ENCODE measurements at places on chromosomes 5 and 9. TPM values are rescaled to one million over a fixed set of nuclear protein-coding genes. Genes with fewer than 3 reads are reported as not detected.
A peak's percentile ranks its signal among the peaks of the same experiment; 100 is the strongest.

DNA sequence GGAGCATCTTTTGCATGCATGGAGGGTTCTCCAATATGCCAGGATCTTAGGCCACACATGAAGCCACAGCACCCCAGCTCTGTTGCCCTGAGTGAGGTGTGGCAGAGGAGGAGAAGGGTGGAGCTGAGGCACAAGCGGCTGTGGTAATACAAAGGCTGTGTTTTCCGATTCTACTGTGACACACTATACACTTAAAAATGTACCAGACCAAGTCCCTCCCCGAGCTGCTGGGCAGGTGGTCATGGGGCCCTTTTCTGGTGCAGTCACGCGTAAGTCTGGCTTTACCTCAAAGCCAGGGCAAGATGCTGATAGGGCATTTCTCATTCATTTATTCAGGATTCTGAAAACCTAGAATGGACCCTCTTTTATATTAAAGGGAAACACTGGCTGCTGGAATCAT lies 3.7 kb downstream of the ADGRV1 start:
- peak; percentile 18 for DNase-seq
- peak overlapping the region; percentile 80 for H3K4me3 ChIP-seq
- no peaks in the 10 kb centered on the region for H3K27me3 ChIP-seq
- peak overlapping the region; percentile 77 for H3K27ac ChIP-seq
- H3K4me1 ChIP-seq, result peaks cover 66% of the 10 kb centered on the region

- DNase-seq, result no peak
- no peaks in the 10 kb centered on the region for H3K27me3 ChIP-seq
- no peak overlapping the region for H3K4me3 ChIP-seq
- H3K27ac ChIP-seq, result peak overlapping the region; percentile 22
These were observed 81.4 kb downstream of the C9orf152 start for GRCh38 chr9:110126499-110126941.

GRCh38 chr5:4862500-4862899 lies 277.6 kb upstream of the ADAMTS16 start:
- no peaks in the 10 kb centered on the region for H3K36me3 ChIP-seq
- DNase-seq, result peak; percentile 69
- H3K4me1 ChIP-seq, result no peaks in the 10 kb centered on the region
- no peak overlapping the region for H3K4me3 ChIP-seq
- no peak overlapping the region for H3K27ac ChIP-seq

DNA sequence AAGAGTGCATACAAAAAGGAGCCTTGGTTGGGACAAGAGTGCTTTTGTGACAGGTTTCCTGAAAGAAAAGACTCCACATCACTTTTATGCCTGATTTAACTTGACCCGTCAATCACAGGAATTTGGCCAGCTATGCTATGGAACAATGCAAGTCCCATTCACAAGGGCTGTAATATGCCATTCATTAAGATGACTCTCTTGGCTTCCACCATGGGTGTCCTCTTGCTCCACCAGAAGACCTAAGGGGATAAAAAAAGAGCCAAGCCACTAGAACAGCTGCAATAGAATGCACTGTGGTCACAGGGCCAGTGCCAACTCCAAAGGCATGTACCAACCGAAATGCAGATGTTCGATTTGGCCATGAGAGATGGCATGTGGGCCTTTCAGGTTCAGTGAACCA lies 480.1 kb upstream of the MPDZ start:
- no peaks in the 10 kb centered on the region for H3K4me1 ChIP-seq
- DNase-seq, result no peak
- no peak overlapping the region for H3K27ac ChIP-seq
- no peak overlapping the region for H3K4me3 ChIP-seq
- H3K36me3 ChIP-seq, result no peaks in the 10 kb centered on the region

DNA sequence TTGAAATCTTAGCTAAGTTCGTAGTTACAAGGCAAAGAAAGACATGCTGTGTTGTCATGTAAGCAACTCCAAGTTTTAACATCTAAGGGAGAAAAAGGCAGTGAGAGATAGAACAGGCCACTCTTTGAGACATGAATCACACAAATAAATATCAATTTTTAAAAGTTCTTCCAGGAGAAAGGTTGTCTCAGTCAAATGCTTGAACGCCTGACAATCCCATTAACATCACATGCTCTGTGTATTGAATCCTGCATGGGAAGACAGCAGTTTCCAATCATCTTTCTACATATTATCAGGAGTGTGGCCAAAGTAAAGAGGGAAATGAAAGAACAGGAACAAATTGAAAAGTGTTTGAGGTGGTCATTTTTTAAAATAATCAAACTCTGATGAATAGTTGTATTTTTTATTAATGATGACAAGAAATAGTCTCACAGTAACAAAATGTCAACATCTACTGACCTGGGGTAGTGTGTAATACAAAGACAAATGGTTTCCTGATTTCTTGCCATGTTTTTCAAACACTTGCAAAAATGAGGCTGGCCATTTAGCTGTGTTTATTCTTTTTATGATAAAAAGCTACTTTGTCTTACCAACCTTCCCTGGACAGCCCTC lies 6.4 kb upstream of the C6 start:
- no peak overlapping the region for H3K27ac ChIP-seq
- no peaks in the 10 kb centered on the region for H3K36me3 ChIP-seq
- peak overlapping the region; percentile 34 for H3K4me3 ChIP-seq
- H3K4me1 ChIP-seq, result peaks cover 17% of the 10 kb centered on the region

DNA sequence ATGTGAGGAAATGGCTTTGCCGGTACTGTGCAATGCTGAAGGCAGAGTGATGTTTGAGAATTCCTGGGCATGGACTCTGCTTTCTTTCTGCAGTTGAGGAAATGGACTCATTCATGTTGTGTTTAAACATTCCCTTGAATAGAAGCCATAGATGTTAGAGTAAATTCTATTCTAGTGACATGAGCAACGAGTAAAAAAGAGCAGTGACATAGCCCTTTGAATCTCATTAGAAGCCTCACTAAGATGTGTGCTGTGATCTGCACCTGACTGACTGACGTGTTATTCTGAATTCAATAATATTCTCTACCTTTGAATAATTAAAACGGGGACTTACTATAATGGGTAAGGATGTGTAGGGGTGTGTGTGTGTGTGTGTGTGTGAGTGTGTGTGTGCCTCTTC lies 113.7 kb upstream of the KLF4 start:
- H3K4me3 ChIP-seq, result no peak overlapping the region
- H3K36me3 ChIP-seq, result no peaks in the 10 kb centered on the region
- no peak overlapping the region for H3K27ac ChIP-seq
- no peaks in the 10 kb centered on the region for H3K27me3 ChIP-seq
- no peak for DNase-seq

GRCh38 chr5:68436686-68437520 lies 221.3 kb downstream of the PIK3R1 start:
- H3K36me3 ChIP-seq, result no peaks in the 10 kb centered on the region
- no peak overlapping the region for H3K4me3 ChIP-seq
- H3K27me3 ChIP-seq, result no peaks in the 10 kb centered on the region
- DNase-seq, result no peak
- H3K4me1 ChIP-seq, result no peaks in the 10 kb centered on the region

DNA sequence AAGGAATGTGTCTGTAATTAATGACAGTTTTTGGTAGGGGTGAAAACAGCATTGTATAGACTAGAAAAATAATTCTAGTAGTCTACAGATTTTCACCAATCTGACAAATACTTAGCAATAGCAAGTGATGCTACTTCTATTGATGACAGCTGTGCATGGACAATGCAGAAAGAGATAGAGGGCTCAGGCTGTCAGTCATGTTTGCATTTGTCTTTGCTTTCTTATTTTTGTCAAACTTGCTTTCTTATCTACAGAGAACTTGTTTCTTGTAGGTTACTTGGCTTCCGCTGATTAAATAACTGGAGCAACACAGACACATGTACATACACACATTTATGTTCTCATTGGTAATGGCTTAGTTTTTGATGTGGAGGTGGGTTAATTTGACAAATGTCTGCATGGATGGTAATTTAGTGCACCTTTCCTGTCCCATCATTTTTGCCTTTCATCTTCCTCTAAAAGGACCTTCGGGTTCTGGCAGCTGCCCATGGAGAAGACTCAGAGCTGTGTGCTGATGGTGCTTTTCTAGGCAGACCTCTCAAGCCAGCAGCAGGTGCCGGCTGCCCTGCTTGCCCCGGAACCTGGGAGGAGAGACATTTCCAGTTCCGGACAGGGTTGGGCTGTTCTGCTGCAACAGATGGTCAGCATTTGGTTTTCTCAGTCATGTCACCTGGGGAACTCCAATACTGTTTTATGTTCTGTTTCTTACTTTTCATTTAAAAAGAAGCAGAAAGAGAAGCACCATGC lies 28.8 kb downstream of the CAMK4 start:
- H3K27ac ChIP-seq, result no peak overlapping the region
- no peaks in the 10 kb centered on the region for H3K4me1 ChIP-seq
- no peaks in the 10 kb centered on the region for H3K36me3 ChIP-seq
- no peaks in the 10 kb centered on the region for H3K27me3 ChIP-seq
- no peak for DNase-seq
- no peak overlapping the region for H3K4me3 ChIP-seq

DNA sequence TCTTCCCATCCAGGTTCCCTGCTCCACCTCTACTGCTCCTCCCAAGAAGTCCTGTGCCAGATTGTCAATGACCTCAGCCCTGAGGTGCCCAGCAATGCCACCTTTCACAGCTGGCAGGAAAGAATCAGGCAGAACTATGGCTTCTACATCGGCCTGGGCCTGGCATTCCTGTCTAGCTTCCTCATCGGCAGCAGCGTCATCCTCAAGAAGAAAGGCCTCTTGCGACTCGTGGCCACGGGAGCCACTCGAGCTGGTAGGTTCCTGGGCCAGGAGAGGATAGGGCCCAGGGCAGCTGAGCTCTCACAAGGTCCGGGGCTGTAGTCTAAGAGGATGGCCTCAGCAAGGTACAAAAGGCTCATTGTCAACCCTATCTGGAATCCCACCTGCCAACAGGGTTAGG lies 3.1 kb downstream of the NIPAL4 start:
- H3K27ac ChIP-seq, result no peak overlapping the region
- H3K4me3 ChIP-seq, result no peak overlapping the region
- DNase-seq, result no peak
- peaks cover 48% of the 10 kb centered on the region for H3K27me3 ChIP-seq
- no peaks in the 10 kb centered on the region for H3K36me3 ChIP-seq

DNA sequence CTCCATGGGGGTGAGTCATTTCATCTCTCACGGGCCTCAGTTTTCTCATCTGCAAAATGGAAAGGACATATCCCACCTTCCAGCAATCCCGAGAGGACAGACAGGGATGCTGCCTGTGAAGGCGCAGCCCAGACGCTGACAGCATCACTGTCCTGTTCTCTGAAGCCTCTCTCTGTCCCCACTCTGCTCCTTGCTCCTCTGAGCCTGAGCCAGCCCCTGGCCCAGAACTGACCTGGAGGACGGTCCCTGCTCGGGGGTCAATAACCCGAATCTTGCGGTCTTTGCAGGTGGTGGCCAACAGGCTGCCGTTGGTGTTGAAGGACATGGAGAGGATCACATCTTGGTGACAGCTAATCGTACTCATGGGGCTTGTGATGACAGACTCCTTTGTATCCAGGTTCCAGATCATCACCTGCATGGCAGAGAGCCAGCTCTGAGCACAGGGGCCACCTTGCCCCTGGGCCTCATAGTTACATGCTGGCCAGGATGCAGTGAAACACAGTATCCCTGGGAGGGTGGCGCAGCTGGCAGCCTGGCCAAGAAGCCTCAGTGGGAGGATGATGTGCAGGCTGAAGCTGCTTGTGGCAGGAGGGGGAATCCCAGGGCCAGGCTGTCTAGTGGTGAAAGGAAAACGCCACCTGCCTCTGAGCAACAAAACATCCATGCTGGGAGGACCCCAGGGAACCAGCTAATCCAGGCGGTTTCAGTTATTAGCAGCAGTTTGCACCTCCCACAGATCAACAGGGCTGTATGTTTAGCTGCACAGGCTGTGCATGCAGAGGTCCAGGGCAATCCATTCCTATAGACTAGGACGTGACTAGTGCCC lies 14.0 kb upstream of the TRIM14 start:
- H3K4me1 ChIP-seq, result no peaks in the 10 kb centered on the region
- no peaks in the 10 kb centered on the region for H3K36me3 ChIP-seq
- H3K27me3 ChIP-seq, result no peaks in the 10 kb centered on the region
- H3K4me3 ChIP-seq, result no peak overlapping the region

DNA sequence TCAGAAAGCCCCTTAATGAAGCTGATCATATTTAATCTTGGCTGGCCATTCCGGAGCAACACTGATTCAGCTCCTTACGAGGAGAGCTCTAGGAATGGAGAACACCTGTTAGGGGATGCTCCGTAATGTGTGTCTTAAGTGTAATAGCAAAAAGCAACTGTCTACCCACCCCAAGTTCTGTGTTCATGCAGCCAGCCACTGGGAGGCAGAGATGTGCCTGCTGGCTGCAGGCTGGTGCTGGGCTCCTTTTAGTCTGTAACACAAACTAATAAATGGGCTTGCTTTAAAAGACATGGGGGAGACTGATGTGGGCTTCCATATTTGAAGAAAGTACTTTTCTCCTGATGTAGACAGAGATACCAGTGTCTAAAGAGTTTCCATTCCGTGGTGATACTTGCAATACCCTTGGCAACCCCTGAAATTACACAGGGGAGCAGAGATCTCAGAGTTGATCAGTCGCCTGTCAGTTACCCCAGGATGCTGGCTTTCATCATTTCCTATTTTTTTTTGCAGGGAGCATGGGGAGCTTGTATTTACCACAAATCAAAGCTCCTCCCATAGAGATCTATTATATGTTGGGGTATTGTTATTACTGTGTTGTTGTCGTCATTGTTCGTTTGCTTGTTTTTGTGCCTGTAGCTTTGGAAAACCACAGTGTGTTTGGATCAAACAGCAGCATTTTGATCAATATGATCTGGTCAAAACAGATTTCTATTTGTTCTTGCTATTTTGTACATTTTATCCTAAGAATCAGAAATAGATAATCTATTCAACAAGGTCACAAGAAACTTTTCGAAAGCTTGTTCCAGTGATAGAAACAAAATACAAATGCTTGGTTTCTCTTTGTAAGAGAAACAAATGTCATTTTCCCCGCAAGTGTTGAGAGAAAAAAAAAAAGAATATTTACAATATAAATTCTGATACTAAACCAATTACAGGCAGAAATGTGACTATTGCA lies 65.8 kb downstream of the MTX3 start:
- no peaks in the 10 kb centered on the region for H3K36me3 ChIP-seq
- no peak overlapping the region for H3K27ac ChIP-seq
- peak; percentile 62 for DNase-seq
- no peaks in the 10 kb centered on the region for H3K4me1 ChIP-seq

DNA sequence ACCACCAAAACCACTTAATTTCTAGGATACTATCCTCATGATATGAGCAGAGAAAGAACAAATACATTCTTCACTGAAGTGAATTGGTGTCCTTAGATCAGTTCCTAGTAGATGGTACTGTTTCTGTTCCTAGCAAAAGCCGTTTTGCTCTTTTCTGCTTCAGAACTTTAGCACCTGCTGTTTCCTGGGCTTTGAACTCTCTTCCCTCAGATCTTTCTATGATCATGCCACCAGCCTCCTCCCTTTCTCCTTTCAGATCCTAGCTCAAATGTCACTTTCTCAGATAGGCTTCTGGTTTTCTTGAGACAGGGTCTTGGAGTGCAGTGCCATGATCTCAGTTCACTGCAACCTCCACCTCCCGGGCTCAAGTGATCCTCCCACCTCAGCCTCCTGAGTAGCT lies 118.0 kb downstream of the EGFLAM start:
- peaks cover 20% of the 10 kb centered on the region for H3K4me1 ChIP-seq
- no peak overlapping the region for H3K27ac ChIP-seq
- DNase-seq, result no peak
- no peaks in the 10 kb centered on the region for H3K36me3 ChIP-seq
- H3K4me3 ChIP-seq, result no peak overlapping the region
- H3K27me3 ChIP-seq, result no peaks in the 10 kb centered on the region

The SYK gene
- total RNA-seq, result 5.4 TPM

The JMY gene
- 15.9 TPM for total RNA-seq

The SLCO6A1 gene
- not detected for total RNA-seq

The DCAF10 gene
- 11.5 TPM for total RNA-seq

The RPS23 gene
- 1,580 TPM for total RNA-seq

The AIF1L gene
- 87.8 TPM for total RNA-seq

The EIF4EBP3 gene
- not detected for total RNA-seq

The TNFSF8 gene
- not detected for total RNA-seq

The PCDHGC4 gene
- 2.3 TPM for total RNA-seq

The PIP5KL1 gene
- 13.4 TPM for total RNA-seq
